ENCODE measurements at places on chromosomes 3 and 15.
A peak's percentile ranks its signal among the peaks of the same experiment; 100 is the strongest.

GRCh38 chr3:56468184-56469106, at the start of gene ERC2:
Gene ERC2 (minus strand): TSS chr3:56468467.
- peak; percentile 47 for DNase-seq

DNA sequence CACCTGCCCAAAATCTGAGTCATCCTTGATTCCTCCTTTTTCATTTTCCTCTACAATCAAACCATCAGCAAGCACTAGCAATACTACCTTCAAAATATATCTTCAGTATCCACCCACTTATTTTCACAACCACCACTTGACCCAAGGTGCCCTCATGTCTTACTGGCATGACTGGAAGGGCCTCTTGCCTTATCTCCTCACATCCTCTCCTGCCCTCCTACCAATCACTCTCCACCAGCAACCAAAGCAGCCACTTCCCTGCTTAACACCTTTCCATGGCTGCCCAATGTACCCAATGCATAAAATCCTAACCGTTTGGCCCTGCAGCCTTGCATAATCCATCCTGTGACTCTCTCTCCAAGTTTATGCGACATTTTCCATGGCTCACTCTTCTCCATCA, 76.0 kb downstream of the MTHFS start:
- DNase-seq, result no peak

DNA sequence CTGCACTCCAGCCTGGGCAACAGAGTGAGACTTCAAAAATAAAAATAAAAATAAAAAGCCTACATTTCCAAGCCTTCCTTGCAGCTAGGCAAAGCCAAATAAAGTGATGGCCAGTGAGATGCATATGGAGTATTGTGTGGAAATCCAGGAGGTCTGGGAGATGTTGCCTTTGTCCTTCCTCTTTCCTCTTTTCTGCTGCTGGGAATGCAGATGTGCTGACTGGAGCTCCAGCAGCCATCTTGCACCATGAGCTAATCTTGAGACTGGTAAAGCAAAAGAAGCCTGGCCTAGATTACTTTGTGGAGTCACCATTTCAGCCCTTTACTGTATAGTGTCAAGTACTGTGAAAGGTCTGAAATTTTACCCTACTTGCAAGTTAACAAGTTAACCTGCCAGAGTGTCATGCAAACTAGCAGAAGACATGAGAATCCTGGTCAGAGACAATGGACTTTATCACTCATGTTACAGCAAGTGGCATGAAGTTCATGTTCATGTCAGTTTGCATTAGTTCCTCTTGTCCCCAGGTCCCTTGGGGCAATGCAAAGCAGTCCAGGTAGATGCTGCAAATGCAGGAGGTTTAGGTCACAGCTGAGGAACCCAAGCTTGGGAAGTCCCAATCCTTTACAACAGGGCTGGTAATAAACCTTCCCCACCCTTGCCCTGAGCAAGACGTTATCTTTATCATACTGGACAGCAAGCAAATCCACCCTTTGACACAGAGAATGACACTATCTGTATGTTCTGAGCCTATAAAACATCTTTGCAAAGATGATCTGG, 103.1 kb downstream of the TLE3 start:
- peak; percentile 47 for DNase-seq

GRCh38 chr3:197216914-197217313, 81.5 kb downstream of the DLG1 start:
- DNase-seq, result no peak

GRCh38 chr15:53962646-53963561, 15.3 kb upstream of the UNC13C start:
- DNase-seq, result peak; percentile 4

DNA sequence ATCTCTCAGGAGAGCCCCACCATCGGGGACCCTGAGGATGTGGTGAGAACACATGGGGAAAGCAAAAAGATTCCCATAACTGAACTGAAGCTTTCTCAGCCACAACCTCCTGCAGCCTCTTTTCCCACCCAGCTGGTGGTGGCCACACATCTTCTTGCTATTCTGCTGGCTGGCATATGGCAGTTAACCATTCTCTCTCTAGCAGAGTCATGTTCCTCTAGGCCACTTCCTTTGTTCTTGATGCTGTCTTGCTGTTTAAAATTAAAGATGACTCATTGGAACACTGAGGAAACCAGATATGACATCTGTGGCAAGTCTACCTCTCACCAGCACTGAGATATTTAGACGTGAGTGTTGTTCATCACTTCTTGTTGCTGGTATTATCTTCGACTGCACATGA, 180.3 kb upstream of the ROBO2 start:
- no peak for DNase-seq

DNA sequence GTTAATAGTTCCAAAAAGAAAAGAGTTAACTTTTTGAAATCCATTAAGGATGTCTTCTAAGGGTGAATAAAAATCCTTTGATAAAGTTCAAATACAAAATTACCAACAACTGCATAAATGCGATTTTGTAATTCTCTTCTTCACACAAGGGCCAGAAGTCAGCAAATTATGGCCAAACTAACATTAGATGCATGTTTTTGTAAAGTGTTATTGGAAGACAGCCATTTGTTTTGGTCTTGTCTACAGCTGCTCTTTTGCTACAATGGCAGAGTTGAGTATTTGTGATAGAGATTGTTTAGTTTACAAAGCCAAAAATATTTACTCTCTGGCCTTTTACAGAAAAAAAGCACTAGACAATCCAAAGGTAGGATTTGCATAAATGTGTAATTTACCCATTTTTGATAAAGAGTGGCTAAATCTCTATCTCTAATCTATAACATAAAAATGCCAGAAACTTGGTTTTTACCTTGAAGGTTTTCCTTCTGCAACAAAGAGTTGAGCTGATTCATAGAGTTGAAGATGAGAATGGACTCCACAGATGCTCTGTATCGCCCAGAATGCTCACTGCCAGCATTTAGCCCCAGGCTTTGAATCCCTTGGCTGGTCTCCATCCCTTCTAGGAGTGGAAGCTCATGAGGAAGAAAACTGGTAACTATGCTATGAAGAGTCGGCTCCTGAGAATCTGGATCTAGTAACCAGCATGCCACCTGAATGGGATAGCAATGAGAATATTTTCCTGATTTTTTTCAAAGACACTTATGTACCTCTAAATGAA, 64.5 kb downstream of the POLQ start:
- no peak for DNase-seq

DNA sequence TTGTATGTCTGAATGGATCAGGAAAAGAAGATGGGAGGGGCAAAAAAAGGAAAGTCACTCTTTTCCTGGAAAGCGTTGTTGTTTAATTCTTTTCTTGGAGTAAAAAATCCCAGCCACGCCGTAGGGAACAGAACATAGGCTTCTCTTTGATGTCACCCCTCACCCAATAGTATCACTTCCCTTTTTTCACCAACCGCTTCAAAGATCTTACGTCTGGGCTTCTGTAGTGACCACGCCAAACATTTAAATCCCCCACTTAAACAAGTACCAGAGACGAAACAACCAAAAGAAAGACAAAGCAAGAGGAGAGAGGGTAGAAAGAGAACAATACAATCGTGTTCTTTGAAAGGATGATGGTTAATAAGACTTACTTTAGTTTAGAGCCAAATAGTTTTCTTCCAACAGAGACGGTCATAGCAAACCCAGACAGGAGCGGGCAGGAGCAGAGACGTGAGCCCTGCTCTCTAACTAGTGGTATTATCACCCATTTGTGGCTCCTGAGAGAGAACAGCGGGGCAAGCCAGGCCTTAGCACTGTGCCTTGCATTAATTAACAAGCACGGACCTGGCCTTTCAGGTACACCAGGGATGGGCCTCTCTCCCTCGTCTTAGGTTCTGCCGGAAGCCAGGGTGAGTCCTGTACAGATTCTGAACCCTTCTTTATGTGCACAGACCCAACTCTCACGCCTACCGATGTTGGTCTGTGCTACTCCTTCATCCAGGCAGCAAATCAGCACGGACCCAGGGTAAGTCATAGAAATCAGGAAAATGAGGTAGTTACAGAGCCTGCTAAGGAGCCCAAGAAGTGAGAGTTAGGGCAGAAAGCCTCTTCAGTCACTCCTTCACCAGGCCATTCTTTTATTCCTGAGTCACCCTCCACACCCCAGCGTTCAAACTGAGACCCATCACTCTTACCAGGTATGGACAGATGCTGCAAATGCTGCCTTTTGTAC, 28.2 kb upstream of the BCL6 start:
- DNase-seq, result no peak

- DNase-seq, result no peak
Measured at GRCh38 chr15:51864408-51865056, 35.1 kb downstream of the TMOD3 start.

DNA sequence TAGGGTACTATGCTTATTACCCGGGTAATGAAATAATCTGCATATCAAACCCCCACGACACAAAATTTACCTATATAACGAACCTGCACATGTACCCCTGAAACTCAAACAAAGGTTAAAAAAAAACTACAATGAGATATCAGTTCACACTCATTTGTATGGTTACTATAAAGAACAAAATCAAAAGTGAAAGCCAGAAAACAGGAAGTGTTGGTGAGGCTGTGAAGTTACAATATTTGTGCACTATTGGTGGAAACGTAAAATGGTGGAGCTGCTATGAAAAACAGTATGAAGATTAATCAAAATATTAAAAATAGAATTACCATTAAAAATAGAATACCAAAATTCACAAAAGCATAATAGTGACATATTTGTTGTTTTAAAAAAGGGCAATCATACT, 128.9 kb downstream of the ZIC1 start:
- DNase-seq, result no peak

DNA sequence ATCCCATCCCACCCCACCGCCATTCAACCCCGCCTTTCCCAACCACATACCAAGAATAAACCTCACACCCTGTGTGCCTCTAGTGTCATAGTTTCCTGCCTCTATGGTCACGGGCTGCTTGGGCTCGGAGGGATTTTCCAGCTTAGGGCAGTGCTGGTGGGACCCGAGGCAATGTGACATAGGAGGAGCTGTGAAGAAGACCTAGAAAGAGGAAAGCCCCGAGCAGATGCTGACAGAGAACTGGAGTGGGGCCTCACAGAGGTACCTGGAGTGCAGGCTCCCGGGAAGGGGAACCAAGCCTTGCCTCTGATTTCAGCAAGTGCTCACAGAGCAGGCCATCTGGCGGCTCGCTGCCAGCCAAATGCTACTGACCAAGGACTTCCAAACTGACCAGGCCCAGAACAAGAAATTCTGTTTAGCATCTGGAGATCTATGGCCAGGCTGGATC, 27.5 kb downstream of the BHLHE40 start:
- DNase-seq, result no peak

GRCh38 chr3:186790261-186790981, 7.0 kb downstream of the EIF4A2 start:
- DNase-seq, result no peak

- no peak for DNase-seq
Measured at GRCh38 chr15:50265620-50266019, at the start of gene HDC. Gene HDC (minus strand): TSS chr15:50265726. CDS start chr15:50265623, 103 bp downstream.

GRCh38 chr3:190092250-190092649, 28.4 kb downstream of the P3H2 start:
- no peak for DNase-seq

DNA sequence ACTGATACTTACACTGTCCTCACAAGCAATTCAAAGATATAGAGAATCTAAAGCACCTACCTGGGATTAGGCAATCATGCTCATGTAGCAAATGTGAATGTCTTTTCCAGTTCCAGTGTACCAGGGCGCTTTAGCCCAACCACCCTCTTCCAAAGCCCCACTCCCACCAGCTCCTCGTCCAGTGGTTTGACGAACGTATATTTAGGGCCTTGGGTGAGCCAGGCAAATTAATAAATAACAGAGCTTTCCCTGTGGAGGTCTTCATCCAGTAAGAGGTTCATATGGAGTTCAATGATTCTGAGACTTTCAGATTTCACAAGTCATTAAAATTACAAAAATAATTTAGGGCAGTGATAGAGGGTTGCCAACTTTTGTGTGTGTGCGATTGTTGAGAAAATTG, 162.3 kb upstream of the C2CD4B start:
- DNase-seq, result no peak

- no peak for DNase-seq
Measured at GRCh38 chr3:140499114-140499757, 178.6 kb upstream of the TRIM42 start.

Measured in HuH-7 (cell line).